ENCODE measurements at places on chromosomes 4 and X.

GRCh38 chr4:123133397-123134050 lies 211.1 kb upstream of the NUDT6 start:
- DNase-seq, result no peak

DNA sequence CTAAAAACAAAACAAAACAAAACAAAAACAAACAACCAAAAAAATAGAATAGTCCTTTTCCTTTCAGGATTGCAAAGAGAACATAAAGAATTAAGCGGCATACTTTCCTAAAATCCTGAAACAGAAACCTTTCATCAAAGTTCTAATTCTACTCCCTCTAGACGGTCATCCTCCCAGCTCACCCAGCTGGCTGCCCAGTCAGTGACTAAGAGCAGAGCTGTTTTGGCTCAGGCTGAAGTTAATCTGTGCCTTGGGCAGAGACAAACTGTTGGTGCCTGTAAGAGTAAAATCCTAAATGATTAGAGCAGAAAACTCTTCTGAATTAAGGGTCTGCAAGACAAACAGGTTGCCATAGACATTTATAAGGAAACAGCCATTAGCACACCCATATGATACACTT lies 17.6 kb upstream of the WAS start:
- no peak for DNase-seq

- DNase-seq, result no peak
These were observed 41.5 kb upstream of the ZXDA start for GRCh38 chrX:57951666-57952319.

GRCh38 chr4:131063878-131064277 lies 1967.9 kb downstream of the C4orf33 start:
- DNase-seq, result no peak

- no peak for DNase-seq
These were observed 2.7 kb downstream of the L1CAM start for GRCh38 chrX:153883163-153883843.

DNA sequence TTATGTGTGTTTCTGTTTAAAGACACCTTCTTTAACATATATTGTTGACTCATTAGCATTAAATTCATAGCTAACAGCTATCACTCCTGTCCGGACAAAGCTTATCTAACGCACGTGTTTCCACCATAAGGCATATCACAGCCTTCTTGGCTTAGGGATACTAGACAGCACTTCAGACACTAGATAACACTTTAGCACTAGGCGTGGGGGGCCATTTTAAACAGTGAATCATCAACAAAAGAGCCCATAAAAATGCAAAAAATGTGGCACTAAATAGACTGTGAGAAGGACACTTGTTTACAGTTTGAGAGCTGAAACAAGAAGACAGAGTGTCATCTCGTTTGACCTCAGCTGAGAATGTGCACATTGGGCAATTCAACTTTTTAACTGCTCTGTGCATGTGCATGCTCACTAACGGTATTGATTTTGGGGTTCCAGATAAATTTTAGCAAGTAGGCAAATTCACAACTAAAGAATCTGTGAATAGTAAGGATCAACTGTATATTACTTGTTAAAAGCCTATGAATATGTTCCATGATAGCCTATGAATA lies 58.9 kb upstream of the RAI2 start:
- no peak for DNase-seq

DNA sequence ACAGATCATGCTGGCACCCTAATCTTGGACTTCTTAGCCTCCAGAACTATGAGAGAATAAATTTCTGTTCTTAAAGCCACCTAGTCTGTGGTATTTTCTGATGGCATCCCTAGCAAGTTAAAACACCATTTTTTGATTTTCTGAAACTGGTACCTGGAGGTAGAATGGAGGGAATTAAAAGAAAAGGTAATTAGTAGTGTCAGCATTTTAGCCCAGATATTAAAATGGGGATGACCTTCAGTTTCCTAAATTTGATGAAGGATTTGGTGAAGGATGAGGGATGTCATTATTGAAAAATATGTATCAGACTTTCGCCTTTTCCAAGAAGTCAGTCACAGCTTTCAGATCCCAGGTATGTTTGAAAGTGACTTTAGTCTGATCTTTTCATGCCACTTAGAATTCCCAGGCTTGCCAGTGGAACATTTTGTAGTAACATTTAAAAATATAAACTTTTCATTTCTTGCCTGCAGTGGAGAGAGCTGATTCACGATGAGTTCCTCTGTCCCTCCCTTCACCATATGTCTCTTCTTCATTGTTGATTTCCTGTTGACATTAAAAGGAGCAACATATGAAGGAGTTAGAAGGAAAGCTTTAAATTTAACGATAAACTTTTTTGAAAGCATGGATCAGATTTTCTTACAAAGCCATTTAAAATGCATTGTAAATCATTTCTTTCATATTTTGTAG lies 169.4 kb downstream of the SLIT2 start:
- DNase-seq, result no peak

DNA sequence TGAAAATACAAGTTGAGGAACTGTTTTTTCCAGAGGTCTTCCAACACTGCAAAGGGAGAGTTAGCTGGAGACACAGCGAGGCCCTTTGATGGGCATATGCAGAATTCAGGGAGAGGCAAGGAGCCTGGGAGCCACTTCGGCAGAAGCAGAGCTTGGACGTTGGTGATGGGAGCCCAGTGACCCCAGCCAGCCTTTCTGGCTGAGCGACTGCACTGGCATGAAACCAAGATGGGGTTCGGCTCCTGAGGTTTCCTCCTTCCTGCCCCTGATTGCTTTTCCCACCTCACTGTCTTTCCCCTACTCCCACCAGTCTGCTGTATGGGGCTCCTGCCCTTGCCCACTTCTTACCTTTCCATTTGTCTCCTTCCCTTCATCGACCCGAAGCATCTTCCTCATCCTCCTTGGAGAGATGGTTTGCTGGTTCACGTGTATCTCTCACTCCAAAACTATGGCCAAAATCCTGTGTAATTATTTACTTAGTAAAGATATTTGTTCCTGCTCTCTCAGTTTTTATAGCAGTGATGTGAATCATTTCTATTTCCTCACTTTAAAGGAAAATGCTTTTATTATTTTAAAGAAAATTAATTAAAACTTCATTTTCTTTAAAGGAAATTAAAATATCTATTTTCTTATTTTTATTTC lies 100.5 kb downstream of the NFKB1 start:
- no peak for DNase-seq

- no peak for DNase-seq
These were observed 169.2 kb downstream of the BMPR1B start for GRCh38 chr4:94926936-94927335.

DNA sequence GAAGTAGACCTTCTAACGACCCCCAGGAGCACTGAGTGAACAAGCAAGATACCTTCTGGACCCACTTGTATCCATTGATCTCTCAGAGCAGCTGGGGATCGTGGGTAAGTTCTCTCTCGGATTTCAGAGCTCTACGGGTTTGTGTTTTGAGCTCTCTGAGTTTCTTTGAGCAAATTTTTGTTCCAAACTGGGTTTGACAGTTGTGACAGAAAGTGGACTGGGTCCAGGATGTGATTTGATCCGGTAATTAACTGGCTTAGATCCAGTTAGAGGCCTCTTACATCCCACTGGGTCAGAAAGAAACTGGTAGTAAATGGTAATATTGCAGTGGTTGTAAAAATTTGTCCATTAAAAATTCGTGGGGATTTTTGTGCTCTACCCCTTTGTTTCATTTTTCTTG lies 459.2 kb downstream of the INPP4B start:
- no peak for DNase-seq

- DNase-seq, result no peak
These were observed 28.2 kb upstream of the SHROOM4 start for GRCh38 chrX:50842221-50842620.

DNA sequence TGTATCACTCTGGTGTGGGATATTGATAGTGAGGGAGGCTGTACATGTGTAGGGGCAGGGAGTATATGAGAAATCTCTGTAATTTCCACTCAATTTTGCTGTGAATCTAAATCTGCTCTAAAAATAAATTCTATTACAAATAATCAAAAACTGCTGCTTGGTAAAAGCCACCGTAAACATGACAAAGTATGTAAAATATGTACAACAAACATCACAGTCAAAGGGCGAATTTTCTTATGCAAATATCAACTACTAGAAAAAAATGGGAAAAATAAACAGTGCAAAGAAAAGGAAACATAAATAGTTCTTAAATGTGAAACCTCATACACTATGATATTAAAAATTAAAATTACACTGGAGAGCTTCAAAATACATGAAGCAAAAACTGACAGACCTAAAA lies 105.1 kb upstream of the DCLK2 start:
- no peak for DNase-seq

DNA sequence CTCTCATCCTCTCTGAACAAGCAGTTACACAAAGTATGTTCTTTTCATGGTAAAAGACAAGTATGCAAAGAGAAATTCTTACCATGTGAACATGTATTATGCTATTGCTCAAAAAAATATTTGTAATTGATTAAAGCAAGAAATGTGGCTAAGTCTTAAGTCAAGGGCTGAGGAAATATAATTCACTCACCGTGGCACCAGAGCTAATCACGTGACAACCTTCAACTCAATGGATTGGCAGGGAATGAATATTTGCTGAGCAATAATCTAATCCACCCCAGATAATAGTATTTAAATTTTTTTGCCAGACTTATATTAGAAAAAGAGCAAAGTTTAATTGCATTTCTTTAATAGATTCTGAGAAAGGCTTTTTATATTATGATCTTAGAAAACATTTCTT lies 310.2 kb downstream of the HS3ST1 start:
- no peak for DNase-seq

GRCh38 chr4:172404676-172405075 lies 591.5 kb downstream of the GALNTL6 start:
- no peak for DNase-seq

- DNase-seq, result no peak
These were observed 62.4 kb upstream of the CRMP1 start for GRCh38 chr4:5955201-5955821.

- no peak for DNase-seq
These were observed 421.8 kb downstream of the GBA3 start for GRCh38 chr4:23114538-23114937.

GRCh38 chr4:189279188-189279587 lies 661.5 kb upstream of the FRG1 start:
- DNase-seq, result peak; percentile 76

GRCh38 chr4:145736241-145736831 lies 56.4 kb downstream of the C4orf51 start:
- DNase-seq, result peak; percentile 40

- no peak for DNase-seq
These were observed 167.5 kb upstream of the BOD1L1 start for GRCh38 chr4:13794819-13795565.

- peak; percentile 53 for DNase-seq
These were observed 789 bp downstream of the ARHGAP10 start for GRCh38 chr4:147732518-147733235.

- no peak for DNase-seq
These were observed 319.6 kb upstream of the BMP3 start for GRCh38 chr4:80710748-80711451.

GRCh38 chr4:13833171-13833804 lies 205.8 kb upstream of the BOD1L1 start:
- no peak for DNase-seq

DNA sequence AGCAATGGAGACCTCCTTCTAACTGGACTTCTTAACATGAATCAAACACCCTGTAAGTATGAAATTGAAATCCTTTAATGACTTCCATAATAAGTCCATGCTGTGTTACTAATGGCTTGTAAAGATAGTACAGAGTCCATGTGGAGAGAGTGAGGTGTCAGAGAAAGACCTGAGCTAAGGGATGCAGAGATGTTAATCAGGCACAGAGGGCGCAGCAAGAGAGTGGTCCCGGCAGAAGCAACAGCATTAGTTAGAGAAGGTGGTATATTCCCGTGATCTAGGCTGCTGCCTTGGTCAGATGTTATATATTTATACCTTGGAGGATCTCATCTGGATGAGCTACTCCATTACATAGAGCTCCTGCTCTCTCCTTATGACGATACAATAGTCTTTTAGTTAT lies 295.3 kb downstream of the LDB2 start:
- no peak for DNase-seq

DNA sequence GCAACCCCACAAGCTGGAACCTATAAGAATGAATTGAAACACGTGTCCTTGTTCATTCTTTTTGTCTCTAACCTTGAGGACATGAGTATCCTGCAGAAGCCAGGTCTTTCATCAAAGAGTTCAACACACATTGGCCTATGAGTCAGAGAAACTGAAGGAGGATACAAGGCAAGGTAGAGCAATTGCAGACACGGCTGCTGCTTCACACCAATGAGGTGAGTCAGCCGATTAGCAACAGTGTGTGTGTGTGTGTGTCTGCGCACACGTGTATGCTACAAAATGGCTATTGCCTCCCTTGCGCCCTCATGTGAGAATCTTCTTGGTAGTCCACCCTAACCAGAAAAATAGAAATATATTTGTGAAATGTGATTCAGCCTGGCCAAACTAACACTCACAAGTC lies 1477.7 kb upstream of the IGFBP7 start:
- DNase-seq, result no peak

DNA sequence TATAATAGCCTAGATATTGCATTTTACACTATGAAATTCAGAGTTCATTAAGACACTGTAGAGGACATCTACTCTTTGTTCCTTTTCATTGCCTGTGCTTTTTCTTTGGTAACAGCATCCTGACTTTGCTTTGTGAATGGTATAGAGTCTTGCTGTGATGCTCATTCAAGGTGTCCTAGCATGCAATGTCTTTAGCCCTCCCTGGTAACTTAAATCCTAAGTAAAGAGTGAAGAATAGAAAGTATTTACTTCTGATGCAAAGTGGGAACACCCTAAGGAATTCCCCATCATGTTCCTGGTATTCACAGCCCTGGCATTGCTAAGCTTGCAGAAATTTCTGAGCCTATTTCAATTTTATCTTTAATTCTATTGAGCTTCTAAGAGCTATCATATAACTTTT lies 400.1 kb downstream of the FAT4 start:
- peak; percentile 30 for DNase-seq

DNA sequence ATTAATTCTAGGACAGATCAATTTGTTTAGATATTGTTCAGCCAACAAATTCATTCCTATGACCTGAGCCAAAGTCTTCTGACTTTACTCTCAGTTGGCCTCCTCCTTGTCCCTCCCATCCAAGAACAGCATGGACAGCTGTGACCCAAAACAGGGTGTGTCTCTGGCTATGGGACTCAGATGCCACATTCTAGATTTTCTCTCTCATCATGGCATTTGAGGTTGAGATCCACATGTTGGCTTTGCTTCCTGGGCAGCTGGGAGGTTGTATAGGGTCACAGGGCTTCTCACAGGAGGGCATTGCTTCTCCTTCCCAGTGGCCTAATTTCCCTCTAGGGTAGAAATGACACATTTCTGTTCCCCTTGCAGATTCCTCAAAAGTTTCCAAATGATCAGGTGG lies 22.6 kb upstream of the EGF start:
- DNase-seq, result no peak

Data from fibroblast of skin of back (primary cell).